ENCODE measurements at places on chromosomes 6 and 20.

- DNase-seq = no peak
These were observed 66.6 kb downstream of the CSE1L start for GRCh38 chr20:49112596-49113274.

- peak; percentile 60 for DNase-seq
These were observed 62.6 kb downstream of the GINS1 start for GRCh38 chr20:25470045-25470444.

GRCh38 chr20:48597521-48598302, 230.1 kb downstream of the PREX1 start:
- no peak for DNase-seq

- DNase-seq = no peak
These were observed 98.9 kb downstream of the HDGFL1 start for GRCh38 chr6:22668307-22668706.

DNA sequence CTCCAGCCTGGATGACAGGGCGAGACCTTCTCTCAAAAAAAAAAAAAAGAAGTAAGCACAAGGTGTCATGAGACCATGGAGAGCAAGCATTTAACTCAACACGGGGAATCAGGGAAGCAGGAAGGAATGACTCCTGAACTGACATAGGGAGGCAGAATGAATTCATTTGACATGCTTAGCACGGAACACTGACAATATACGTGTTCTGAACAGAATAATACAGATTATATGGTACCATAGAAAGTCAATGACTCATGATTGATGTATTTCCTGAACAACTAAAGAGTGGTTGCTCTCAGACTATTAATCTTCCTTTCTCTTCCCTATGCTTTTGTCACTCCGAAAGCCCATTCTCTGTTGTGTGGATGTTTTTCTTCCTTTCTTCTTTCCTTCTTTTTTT, 20.7 kb upstream of the ASIP start:
- no peak for DNase-seq

GRCh38 chr6:63114610-63115211, 96.6 kb upstream of the FKBP1C start:
- no peak for DNase-seq

DNA sequence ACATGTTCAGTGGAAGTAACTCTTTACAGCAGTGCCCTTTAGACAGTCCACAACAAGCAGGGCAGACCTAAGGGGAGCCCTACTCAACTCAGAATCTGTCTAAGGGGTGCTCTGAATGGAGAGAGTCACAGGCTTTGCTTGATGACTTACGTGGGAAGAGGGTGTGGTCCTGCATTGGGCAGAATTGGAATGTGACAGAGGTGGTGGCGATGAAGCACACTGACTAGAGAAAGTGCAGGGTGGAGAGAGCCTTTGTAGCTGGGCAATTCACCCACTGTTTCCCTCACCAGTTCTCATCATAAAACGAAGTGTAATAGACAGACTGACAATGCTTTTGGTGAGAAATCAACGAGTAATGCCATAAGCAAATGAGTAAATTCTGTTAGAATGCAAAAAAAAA, 11.2 kb downstream of the TP53INP2 start:
- no peak for DNase-seq

GRCh38 chr6:137657351-137657911, 163.2 kb upstream of the OLIG3 start:
- DNase-seq = peak; percentile 29

GRCh38 chr20:36275441-36276189, 30.5 kb upstream of the DLGAP4 start:
- DNase-seq = no peak

Data from SJCRH30 (cell line).